ENCODE measurements at places on chromosomes 16 and 17. TPM values are rescaled to one million over a fixed set of nuclear protein-coding genes. Genes with fewer than 3 reads are reported as not detected.

Gene FAM171A2
- 8.6 TPM for total RNA-seq

Gene LGALS9B
- not detected for total RNA-seq

DNA sequence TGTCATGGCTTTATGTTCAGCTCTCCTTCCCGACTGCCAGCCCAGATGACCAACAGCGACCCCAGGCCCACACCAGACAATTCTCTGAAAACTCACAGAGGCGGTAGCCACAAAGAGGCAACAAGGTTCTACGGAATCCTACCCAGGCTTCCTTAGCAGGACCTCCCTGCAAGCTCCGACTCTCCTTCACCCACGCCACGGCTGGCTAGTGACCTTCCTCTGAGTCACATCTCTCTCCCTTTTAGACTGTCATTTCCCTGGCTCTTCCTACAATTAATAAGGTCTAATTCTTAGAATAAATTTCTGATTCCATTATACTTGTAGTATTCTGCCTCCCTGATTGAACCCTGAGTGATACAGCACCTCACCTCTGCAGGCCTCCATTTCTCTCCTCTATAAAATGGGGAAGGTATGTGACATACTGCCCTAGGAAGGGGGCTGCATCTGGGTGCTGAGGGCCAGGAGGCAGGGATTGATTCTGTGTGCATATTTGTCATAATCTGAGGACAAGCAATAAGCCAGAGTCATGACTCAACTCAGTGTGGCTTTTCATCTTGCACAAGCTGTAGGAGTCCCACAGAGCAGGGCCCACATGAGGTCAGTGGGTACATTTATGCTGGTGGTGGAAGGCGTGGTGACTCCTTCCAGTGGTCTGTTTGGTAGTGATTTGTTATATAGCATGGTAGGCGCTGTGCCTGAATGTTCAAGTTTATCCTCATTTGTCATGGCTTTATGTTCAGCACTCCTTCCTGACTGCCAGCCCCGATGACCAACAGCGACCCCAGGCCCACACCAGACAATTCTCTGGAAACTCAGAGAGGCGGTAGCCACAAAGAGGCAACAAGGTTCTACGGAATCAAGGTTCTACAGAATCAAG, 46.2 kb downstream of the SMPD3 start:
- H3K4me1 ChIP-seq, result no peaks in the 10 kb centered on the region
- DNase-seq, result no peak
- H3K27me3 ChIP-seq, result peaks cover 68% of the 10 kb centered on the region
- no peak overlapping the region for H3K4me3 ChIP-seq
- H3K27ac ChIP-seq, result no peak overlapping the region
- H3K36me3 ChIP-seq, result no peaks in the 10 kb centered on the region

GRCh38 chr16:27334838-27335237, 21.1 kb downstream of the IL4R start:
- H3K27ac ChIP-seq, result no peak overlapping the region
- H3K36me3 ChIP-seq, result no peaks in the 10 kb centered on the region
- H3K27me3 ChIP-seq, result no peaks in the 10 kb centered on the region
- no peaks in the 10 kb centered on the region for H3K4me1 ChIP-seq
- no peak overlapping the region for H3K4me3 ChIP-seq

DNA sequence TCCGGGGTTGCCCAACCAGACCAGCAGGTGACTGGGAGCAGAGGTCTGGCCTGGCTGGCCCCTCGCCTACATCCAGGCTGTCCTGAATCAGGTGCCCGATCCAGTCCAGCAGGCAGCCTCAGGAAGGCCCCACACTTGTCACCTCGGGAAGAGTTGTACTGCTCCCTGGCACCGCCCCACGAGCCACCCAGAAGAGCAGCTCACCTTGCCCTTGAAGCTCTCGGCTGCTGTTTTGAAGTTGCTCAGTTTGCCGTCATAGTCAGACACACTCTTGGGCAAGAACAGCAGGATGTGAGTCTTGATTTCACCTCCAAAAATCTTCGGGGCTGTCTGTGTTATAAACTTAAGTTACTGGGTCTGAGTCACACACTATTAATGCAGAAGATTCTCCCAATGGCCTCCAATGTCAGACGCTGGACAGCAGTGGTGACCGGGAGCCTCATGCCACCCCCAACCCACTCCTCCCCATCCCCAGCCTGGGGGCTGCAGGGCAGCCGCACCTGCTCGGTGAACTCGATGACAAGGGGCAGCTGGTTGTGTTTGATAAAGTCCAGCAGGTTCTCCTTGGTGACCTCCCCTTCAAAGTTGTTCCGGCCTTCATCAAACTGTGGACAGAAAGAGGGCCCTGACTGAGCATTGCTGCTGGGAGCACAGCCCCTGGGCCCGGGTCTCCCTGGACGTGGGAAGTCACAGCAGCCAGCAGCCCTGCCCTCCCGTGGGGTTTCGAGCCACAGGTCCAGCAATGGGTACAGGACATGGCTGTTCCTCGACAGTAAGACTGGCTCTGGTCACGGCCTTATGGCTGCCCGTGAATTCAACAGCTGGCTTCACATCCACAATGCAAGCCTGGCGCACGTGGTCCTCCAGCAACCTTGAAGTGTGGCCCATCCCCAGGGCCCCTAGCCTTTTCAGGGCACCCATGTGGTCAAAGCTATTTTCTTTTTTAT, 12.2 kb upstream of the PPP1R27 start:
- no peaks in the 10 kb centered on the region for H3K4me1 ChIP-seq
- no peaks in the 10 kb centered on the region for H3K27me3 ChIP-seq
- DNase-seq, result no peak
- H3K36me3 ChIP-seq, result peaks cover 85% of the 10 kb centered on the region
- H3K27ac ChIP-seq, result no peak overlapping the region

Measured in K562 (cell line).